Immature natural killer cell (primary cell): ENCODE measurements at places on chromosomes 5 and 9. TPM values are rescaled to one million over a fixed set of nuclear protein-coding genes. Genes with fewer than 3 reads are reported as not detected.

Gene C9orf43
- 0.16 TPM for polyA plus RNA-seq

Gene PCDHGA3
- 0.11 TPM for polyA plus RNA-seq

Gene PCDHGC5
- not detected for polyA plus RNA-seq

Gene WNT8A
- not detected for polyA plus RNA-seq

Gene TTC39B
- 7.9 TPM for polyA plus RNA-seq

Gene TXNDC8
- polyA plus RNA-seq, result not detected

Gene INSL6
- polyA plus RNA-seq, result not detected

Gene RAB3C
- polyA plus RNA-seq, result not detected

Gene WWC1
- polyA plus RNA-seq, result not detected

Gene CBY3
- polyA plus RNA-seq, result 1.3 TPM

Gene LHX3
- not detected for polyA plus RNA-seq
